Activated CD8-positive, alpha-beta memory T cell treated with anti-CD3 and anti-CD28 coated beads for 1 hour (primary cell): ENCODE measurements at places on chromosomes 4 and X.

DNA sequence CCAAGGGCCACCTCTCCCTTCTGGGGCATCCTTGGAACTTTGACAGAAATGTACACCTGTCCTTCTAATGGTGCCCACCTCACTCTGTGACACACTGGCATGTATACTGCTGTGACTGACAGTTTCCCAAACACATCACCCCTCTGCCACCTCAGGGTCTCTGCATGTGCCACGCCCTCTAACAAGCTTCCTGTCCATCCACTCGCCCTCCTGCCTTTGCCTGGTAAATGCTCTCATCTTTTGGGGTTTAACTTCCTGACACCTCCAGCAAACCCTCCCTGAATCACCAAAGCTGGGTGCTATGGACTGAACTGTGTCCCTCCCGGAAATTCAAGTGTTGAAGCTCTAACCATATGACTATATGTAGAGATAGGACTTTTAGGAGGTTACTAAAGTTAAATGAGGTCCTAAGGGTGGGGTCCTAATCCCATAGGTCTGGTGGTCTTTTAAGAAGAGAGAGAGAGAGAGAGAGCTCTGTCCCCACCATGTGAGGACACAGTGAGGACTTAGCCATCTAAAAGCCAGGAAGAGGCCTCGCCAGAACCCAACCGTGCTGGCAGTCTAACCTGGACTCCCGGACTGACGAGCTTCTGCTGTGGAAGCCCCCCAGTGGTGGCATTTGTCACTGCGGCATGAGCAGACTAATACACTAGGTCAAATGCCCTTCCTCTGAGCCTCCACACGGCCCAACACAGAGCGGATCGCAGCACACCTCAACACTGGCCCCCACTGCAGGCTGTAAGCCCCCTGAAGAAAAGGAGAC lies 95.6 kb downstream of the AFAP1 start:
- peak; percentile 63 for DNase-seq

GRCh38 chrX:67893931-67894330 lies 350.1 kb downstream of the AR start:
- no peak for DNase-seq

DNA sequence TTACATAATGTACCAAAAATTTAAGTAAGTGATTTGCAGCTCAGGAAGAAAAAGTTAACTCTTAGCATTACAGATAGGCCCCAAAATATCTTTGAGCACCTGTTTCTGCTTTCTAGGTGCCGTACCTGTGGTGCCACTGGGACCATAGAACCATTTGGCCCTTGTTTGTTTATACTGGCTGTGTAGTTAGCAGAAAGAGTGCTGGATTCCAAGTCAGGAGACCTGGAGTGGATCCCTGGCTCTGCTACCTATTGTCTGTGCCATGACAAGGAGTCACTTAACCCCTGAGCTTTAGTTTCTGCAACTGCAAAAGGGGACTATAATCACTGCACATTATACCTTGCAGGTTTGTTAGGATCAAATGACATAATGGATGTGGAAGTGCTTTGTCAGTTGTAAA lies 137.8 kb upstream of the GPR101 start:
- DNase-seq, result no peak

GRCh38 chrX:51955200-51955599 lies 61.8 kb downstream of the MAGED1 start:
- DNase-seq, result no peak

- DNase-seq, result no peak
Measured at GRCh38 chr4:20287246-20287645, 35.5 kb downstream of the SLIT2 start.

DNA sequence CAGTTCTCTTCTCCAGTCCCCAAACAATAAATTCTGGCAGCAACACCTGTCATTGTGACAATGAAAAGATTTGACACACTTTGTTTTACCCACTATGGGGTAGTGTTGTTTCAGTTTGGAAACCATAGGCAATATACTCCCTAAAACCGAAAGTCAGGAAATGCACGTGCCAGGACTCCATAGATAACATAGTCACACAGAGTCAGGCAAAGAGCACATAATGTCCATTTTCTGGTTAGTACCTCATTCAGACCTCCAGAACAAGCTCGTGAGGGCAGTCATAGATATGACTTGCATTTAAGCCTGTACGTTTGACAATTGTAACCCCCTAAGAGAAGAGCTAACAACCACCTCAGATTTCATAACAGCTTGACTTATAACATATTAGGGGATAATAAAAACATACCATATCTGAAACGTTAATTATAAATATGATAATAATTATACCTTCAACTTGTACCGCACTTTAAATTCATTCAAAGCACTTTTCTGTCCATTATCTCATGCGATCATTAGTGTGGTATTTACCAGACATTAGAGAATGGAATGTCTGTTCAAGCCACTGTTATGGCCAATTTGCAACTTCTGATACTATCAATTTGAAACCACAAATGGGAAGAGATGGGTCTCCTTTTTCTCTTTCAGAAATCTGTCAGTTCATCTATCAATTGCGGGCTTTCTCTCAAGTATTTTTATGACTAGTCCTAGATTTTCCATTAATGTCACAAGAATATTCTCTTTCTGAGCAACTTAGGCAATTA lies 147.4 kb downstream of the LDB2 start:
- no peak for DNase-seq

- DNase-seq, result no peak
Measured at GRCh38 chr4:165866019-165866650, 6.9 kb upstream of the TLL1 start.

GRCh38 chr4:61379406-61379805 lies 179.3 kb downstream of the ADGRL3 start:
- no peak for DNase-seq

GRCh38 chr4:47930971-47931804 lies 16.8 kb upstream of the NFXL1 start:
- no peak for DNase-seq

- DNase-seq, result no peak
Measured at GRCh38 chr4:184094532-184095159, 123.0 kb downstream of the ENPP6 start.

DNA sequence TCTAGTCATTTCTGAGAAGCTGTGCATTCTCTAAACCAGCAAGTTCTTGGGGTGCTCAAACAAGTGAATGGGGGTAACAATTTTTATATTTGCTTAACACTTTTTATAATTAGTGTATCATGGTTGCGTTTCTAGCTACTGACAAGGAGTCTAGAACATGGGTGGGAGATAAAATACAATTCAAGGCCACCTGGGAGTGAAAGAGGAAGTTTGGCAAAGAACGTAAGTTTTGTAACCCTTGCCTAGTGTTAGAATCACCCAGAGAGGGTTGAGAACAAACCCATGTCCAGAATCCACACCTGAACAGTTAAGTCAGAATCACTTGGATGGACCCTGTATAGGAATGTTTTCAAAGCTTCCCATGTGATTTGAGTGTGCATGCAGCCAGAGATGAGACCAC lies 92.7 kb downstream of the AFF2 start:
- no peak for DNase-seq

DNA sequence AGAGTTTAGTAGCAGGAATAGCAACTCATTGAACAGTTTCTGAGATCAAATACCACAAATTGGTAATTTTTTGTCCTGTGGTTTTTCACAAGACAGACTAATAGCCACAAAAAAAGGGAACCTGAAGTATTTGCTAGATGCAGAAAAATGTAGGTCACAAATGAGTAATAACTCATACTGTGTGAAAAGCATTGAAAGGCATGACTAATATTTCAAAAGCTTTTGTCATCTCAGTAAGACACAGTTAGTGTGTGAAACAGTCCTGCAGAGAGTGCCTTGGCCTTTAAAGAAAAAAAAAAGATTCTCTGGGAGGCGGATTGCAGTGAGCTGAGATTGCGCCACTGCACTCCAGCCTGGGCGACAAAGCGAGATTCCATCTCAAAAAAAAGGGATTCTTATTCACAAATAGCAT lies 31.4 kb upstream of the SLC25A31 start:
- DNase-seq, result no peak

GRCh38 chr4:177461606-177462005 lies 19.4 kb upstream of the AGA start:
- DNase-seq, result no peak

- DNase-seq, result no peak
Measured at GRCh38 chrX:80578517-80579105, 158.4 kb downstream of the TENT5D start.

DNA sequence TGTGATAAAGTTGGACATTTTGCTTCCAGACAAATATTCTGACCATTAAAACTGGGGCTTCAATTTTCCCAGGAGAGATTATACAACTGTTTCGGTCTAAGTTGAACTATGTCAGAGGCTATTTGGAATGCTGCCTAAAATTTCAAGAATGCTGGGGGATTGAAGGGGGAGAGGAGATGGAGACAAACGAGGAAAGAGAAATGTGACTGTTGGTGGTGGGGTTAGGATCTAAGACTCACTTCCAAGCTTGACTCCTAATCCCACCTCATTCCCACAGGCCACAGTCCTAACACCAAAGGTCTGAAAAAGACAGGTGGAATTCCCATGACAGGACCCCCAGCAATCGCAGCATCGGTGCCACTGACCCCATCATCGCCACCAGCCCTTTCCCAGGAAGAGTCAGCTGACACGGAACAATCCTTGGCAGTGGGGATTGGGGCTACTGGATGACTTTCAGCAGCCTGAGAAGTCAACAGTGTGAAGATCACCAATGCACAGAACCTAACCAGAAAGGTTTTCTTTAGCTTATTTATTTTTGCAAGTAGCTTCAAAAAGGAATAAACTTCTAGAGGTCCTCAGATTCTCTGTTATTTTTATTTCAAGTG lies 74.0 kb upstream of the PRSS48 start:
- no peak for DNase-seq

DNA sequence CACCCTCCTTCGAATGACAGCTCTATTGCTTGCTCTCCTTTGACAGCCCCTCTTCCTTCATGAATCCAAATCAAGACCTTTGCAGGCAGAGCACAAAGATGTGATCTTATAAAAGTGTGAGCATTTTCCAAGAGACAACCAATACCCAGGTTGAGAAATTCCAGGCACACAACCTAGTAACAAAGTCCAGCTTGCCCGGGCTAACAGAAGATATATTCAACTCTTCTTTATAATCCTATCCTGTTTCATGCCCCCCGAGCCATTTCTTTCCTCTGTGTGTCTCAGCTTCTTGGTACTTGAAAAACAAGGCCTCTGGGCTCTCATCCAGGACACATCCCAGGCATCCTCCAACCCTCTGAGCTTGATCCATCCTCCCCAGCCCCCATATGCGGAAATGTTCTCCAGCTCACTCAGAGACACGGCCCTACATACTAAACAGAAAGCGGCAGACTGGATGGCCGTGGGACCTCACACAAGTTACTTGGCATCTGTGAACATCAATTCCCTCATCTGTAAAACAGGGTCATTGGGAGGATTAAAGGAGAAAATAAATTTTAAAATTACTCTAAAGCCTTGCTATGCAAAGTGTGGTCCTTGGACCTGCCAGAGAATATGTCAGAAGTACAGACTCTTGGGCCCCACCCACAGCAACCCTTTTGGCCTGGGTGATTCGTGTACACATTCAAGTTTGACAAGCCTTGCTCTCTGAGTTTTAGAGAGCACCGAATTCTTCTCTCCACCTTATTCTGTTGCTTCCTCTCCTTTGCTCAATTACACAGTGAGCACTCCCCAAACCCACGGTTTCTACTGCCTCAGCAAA lies 627.0 kb downstream of the BCOR start:
- no peak for DNase-seq

GRCh38 chrX:49970674-49971073 lies 48.3 kb downstream of the CLCN5 start:
- no peak for DNase-seq

- no peak for DNase-seq
Measured at GRCh38 chr4:168574581-168575295, 77.9 kb downstream of the PALLD start.

DNA sequence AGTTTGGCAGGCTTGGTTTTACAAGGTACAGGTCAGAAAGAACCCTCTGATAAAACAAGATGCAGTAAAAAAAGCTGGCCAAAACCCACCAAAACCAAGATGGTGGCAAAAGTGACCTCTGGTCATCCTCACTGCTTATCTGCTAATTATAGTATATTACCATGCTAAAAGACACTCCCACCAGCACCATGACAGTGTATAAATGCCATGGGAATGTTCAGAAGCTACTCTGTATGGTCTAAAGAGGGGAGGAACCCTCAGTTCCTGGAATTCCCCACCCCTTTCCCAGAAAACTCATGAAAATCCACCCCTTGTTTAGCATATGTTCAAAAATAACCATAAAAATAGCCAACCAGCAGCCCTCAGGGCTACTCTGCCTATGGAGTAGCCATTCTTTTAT lies 38.1 kb upstream of the CXCL13 start:
- no peak for DNase-seq

GRCh38 chr4:59180969-59181368 lies 2019.2 kb upstream of the ADGRL3 start:
- no peak for DNase-seq

DNA sequence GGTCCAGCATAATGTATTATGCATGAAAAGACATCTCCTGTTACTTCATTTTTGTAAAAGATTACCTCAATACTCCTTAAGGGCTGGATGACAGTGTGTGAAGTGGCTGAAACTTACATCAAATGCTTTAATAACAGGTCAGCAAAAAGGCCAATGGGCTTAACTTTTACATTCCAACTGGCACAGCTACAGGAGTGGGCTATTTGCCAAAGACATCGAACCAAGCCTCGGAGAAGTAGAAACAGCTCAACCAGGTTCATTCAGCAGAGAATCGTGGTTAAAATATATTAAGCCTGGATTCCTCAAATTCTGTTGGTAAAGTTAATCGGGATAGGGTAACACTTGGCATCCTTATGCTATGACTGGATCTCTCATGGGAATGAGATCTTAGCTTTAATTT lies 639.7 kb downstream of the TRIML1 start:
- no peak for DNase-seq

- DNase-seq, result no peak
Measured at GRCh38 chr4:104743215-104743653, 248.5 kb upstream of the CXXC4 start.

DNA sequence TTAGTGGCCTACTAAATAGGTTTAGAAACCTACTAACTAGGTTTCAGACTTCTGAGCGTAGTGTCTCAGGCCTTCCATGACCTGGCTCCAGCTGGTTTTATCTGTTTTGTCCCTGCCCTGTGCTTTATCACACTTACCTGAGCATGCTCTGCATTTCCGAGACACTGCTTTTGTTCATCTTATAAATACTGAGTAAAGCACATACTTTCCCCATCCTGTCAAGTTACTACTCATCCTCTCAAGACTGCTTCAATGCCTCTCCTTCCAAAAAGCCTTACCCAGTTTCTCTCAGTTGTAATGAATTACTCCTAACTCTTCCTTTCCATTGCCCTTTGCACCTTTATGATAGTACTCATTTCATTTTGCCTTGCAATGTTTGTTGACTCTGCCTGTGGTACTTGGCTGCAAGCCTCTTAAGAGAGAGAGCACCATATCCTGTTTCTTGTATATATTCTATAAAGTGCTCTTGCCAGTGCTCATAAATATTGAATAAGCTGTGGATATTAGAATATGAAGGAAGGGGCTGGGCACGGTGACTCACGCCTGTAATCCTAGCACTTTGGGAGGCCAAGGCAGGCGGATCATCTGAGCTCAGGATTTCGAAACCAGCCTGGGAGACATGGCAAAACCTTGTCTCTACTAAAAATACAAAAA lies 34.4 kb downstream of the SLAIN2 start:
- DNase-seq, result no peak

GRCh38 chr4:74875451-74875850 lies 57.5 kb upstream of the PARM1 start:
- no peak for DNase-seq
